Stimulated activated CD8-positive, alpha-beta memory T cell treated with anti-CD3 and anti-CD28 coated beads, Interleukin-7, amount 100 ng/mL, for 1 hour (primary cell): ENCODE measurements at places on chromosomes 16 and 17.

DNA sequence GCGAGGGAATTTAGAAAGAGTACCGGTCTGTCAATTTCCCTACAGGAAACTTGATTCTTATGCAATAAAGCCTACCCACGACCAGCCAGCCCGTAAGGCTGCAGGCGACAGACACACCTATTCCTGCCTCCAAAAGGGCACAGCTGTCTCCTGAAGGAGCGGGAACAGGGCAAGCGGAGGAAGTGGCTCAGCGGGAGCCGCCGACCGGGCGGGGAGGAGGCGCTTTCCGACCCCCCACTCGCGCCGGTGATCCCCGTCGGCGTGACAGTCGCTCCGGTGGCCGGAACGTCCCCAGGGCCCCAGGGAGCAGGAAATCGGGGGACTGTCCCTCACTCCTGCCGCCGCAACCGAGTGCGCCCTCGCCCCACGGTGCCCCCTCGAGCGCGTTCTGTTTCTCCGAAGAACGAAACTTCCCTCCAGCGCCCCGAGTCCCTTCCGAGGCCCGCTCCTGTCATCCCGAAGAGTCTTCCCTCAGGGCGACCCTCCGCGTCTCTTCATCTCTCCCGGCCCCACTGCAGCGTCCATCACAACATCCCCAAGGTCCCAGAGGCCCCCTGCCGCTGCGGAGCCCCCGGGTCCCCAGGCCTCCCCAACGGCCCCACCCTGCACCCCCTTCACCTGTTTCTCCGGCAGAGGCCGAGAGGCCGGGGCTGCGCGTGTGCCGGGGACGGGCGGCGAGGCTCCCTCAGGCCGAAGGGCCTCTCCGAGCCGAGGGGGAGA lies 421 bp downstream of the STAT3 start:
- no peak for DNase-seq

DNA sequence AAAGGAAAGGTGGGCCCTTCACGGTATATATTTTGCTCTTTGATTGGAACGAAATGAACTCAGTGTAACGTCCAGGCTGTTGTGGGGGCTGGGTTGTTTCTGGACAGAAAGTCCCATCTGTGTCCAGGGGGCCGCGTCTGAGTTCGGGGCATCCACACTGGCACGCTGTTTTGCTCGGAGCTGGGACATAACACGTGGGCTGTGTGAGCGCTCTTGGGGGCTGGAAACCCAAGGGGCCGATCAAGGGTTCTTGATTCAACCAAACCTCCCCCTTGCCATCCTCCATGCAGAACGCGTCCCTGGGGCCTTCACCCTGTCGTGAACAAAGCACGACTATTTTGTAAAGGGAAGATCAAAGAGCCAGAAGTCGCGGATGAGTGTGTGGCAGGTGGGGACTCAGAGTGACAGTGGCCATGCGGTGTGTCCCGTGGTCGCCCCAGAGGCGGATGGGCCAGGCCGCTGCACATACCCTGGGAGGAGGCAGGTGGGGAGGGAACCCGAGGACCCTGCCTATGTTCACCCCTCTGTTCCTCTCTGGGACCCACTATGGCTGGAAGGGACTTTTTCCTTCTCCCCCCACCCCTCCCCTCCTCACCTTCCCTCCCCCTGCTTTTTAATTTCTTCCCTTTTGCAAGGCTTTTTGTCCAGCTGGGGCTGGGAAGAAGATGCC lies 387.2 kb downstream of the SEC14L1 start:
- no peak for DNase-seq

GRCh38 chr16:3681206-3681605 lies 26.7 kb downstream of the DNASE1 start:
- DNase-seq: no peak

- DNase-seq: no peak
Measured at GRCh38 chr16:88967830-88968588, 9.0 kb downstream of the CBFA2T3 start.

DNA sequence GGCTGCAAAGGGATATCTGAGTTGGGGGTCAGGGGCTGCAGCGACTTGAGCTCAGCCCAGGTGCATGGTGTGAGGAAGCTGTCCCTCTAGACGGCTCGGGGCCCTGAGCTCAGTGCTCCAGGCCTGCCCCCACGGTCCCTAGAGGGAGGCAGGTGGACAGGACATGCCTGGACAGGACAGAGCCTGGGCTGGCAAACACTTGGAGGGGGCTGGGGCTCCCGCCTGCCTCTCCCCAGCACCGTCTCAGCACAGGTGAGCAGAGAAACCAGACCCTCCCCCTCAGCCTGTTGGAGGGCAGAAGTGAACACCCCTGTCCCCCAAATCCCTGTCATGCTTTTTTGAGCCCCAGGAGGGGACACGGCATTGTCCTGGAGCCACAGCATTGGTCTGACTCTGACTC lies 11.4 kb upstream of the SLC38A10 start:
- no peak for DNase-seq

DNA sequence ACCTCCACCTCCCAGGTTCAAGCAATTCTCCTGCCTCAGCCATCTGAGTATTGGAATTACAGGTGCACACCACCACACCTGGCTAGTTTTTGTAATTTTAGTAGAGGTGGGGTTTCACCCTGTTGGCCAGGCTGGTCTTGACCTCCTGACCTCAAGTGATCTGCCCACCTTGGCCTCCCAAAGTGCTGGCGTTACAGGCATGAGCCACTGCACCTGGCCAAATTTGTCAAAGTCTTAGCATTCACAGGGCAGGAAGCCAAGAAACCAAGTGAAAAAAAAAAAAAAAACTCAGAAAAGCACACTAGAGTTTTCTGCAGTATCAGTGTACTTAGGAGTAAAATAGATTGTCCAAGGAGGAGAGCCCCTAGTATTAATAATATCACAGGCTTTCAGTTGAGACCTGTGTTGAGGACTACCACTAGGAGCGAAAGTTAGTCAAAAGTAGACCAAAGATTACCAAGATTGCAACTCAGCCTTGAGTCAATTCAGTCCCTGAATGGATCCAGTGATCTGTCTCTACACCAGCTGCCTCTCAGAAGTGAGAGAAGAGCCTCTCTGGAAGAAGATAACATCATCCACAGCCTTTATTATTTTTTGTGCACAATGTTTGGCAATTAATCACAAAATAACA lies 159.7 kb downstream of the CEP112 start:
- DNase-seq: no peak
